ENCODE measurements at places on chromosomes 3 and 15. TPM values are rescaled to one million over a fixed set of nuclear protein-coding genes. Genes with fewer than 3 reads are reported as not detected.

The FAM107A gene
- total RNA-seq: 0.60 TPM

The MUC4 gene
- 0.05 TPM for total RNA-seq

The TTLL13 gene
- total RNA-seq: 0.10 TPM

The GASK1A gene
- total RNA-seq: 0.87 TPM

The NOX5 gene
- not detected for total RNA-seq

The CD200R1 gene
- total RNA-seq: not detected

The MESP1 gene
- total RNA-seq: 0.69 TPM

The GOLGA8O gene
- total RNA-seq: 0.20 TPM

The CLRN1 gene
- not detected for total RNA-seq

The MTMR10 gene
- total RNA-seq: 30.0 TPM

The GRIP2 gene
- total RNA-seq: not detected

The ATP10A gene
- total RNA-seq: 29.7 TPM

The ARHGEF26 gene
- 0.80 TPM for total RNA-seq

The LINGO1 gene
- total RNA-seq: not detected

The TRIM42 gene
- not detected for total RNA-seq

The CHL1 gene
- 1.0 TPM for total RNA-seq

The DUOXA2 gene
- total RNA-seq: not detected

The CGGBP1 gene
- total RNA-seq: 81.8 TPM

The ITPR1 gene
- 30.0 TPM for total RNA-seq

The BLOC1S6 gene
- 88.2 TPM for total RNA-seq
